ENCODE measurements at places on chromosomes 2 and 18.

DNA sequence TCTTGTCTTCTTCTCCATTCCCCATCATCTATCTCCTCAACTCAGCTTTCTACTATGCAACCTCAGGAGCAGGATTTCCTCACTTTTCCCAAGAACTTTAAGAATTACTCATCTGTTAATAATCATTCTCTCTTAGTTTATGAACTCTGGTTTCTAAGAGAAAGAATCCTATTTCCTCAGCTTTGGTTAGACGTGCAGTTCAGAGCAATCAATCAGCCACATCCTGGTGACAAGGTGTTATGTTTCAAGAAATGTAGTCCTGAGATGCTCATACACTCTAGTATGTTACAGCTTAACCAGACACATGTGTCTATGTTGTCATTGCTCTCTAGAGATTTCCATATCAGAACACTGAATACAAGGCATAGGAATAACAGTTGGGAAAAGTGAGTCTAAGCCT lies 277.9 kb downstream of the MBD2 start:
- no peak for DNase-seq

DNA sequence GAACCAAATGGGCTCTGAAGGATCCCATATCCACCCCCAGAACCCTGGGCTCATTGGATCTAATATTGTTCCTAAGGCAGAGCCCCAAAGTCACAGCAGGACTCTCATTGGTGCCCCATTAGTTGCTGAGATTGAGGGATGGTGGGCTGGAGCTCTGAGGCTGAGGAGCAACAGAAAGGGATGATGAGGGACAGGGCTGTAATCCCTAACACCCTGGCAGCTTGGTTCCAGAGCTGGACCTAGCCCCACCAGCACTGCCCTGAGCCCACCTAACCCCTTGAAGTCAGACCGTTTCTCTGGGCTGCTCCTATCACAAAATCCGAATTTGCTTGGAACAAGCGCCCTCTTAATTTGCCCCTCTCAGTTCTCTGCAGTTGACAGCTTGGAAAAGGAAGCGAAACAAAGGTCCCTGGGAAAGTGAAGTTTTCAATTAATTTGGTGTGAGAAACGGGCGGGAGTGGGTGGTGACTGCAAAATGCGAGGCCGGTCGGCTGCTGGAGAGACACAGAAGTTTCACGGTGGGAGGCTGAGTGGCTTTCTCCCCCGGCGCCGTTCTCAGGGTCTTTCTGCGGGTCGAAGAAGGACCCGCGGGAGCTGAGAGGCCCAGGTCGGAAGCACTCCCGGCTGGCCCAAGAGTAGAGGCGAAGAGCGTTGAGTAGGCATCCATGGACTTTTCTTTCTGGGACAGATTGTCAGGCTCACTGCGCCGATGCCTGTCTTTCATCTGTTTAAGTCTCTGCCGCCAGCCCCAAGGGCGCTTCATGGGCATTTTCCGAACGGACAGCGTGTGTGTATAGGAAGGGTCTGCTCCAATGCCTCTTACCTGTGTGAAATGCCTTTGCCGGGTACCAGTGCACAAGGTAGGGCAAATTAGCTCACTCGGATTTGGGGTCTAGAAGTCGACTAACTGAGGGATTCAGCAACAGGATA lies 927 bp upstream of the HOXD13 start:
- DNase-seq = no peak

- DNase-seq = no peak
These were observed 19.9 kb upstream of the ELAC1 start for GRCh38 chr18:50947899-50948298.

DNA sequence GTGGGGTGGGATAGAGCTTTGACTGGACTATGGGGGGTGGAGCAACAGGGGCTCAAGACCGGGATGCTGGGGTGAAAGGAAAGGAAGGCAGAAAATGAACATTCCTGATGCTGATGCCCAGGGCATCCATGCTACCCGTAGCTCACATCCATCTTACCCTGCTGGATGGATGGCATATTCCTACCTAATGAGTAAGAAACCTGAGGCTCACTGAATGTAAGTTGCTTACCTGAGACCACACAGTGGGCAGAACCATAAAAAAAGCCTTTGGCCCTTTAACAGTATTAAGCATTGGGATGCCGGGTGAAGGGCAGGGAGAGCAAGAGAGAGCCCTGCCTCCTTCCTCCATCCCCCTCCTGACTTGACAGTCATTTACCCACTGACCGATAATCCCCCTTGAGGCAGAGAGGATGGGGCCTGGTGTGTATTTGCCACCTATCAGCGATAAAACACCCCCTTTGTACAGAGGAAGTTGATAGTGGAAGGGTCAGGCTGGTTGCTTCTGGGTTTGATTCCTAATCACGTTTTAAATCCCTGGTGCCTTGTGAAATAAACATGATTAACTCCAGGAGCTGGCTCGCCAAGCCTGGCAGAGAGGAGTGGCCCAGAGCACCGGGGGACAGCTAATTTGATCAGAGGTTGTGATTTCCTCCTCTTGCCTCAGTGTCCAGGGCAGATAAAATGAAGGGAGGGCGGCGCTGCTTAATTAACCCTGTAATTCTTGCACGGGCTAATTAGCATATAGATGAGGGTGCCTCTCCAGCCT lies 105.9 kb upstream of the HS6ST1 start:
- no peak for DNase-seq

DNA sequence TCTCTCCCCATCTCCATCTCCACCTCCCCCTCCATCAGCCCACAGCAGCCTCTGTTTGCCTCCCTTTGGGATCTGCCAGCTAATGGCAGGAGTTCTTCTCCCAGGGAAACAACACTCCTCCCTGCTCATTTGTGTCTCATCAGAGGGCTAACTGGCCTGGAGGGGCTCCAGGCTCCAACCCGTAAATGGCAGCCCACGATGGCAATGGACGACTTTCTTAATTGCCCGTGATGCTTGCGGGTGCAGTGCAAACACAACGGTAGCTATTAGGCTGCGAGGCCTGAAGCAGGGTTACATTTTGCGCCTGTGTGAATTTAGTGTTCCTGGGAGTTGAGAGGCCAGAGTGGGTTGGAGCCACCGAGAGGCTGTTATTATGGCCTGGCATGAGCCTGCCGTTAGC lies 285.1 kb downstream of the TNS1 start:
- DNase-seq = no peak

DNA sequence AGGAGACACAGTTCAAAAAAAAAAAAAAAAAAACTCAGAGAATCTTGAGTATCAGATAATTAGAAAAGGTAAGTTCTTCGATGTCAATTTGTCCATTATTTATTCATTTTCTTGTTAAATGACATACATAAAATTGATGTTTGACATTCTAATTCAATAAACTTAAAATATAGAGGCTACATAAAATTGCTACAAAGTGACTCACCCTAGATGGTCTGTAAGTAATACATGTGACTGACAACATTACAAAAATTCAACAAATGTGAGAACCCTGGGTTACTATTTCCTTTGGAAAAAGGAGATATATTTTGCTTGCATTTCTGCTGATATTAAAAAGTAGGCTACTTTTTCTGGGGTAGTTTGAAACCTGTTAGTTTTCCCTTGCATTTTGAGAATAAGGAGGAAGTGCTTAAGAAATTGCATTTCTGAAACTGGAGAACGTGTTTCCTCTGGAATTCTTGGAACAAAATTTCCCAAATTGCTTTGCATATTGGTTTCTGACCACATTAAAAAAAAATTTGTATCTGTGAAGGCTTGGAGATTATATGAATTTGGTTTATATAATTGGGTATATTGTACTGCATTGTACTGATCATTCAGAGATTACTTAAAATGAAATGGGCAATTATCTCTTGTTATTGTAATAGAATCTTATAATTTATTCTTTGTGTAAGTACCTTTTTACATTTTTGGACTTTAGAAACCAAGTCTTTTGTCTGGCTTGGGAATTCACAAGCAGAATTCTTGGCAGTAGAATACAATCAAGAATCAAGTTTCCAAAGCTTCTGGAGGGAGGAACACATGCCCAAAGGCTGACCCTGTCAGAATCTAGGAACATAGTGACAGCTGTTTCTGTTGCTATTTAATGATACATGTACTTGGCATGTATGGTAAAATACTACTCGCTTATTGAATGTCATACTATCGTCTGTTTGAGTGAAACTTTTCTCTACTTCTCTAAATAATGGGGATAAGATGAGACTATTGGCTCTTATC lies 106.1 kb downstream of the DSEL start:
- no peak for DNase-seq

GRCh38 chr2:109436610-109437225 lies 177.0 kb downstream of the SEPTIN10 start:
- no peak for DNase-seq

GRCh38 chr2:160583813-160584537 lies 90.4 kb upstream of the RBMS1 start:
- DNase-seq = no peak

DNA sequence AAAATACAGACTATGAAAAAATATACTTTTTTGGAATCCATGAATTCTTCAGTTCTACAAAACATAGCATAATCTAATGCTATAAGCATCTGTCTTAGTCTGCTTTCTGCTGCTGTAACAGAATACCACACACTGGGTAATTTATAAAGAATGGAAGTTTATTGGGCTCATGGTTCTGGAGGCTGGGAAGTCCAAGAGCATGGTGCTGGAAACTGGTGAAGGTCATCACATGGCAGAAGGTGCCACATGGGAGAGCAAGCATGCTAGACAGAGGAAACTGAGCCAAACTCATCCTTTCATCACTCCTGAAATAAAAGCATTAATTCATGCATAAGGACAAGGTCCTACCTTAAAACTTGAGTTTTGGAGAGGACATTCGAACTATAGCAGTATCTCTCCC lies 26.6 kb upstream of the NOSTRIN start:
- no peak for DNase-seq

GRCh38 chr2:158205215-158205614 lies 103.5 kb downstream of the UPP2 start:
- DNase-seq = no peak

DNA sequence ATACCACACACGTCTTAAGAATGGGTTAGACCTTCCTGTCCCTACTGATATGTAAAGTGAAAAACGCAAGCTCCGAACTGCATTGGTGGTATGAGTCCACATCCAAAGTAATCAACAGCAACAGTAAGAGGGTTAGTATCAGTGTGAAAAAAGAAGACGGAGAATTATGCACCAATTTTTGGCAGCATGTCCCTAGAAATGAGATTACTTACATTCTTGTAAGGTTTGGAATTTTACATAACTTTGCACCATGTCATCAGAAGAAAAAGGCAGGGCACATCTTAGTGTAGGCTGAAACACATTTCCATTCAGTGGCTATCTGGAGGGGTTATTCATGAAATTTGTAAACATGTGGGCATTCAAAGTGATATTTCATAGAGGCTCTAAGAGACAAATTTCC lies 88.2 kb downstream of the LONRF2 start:
- no peak for DNase-seq

DNA sequence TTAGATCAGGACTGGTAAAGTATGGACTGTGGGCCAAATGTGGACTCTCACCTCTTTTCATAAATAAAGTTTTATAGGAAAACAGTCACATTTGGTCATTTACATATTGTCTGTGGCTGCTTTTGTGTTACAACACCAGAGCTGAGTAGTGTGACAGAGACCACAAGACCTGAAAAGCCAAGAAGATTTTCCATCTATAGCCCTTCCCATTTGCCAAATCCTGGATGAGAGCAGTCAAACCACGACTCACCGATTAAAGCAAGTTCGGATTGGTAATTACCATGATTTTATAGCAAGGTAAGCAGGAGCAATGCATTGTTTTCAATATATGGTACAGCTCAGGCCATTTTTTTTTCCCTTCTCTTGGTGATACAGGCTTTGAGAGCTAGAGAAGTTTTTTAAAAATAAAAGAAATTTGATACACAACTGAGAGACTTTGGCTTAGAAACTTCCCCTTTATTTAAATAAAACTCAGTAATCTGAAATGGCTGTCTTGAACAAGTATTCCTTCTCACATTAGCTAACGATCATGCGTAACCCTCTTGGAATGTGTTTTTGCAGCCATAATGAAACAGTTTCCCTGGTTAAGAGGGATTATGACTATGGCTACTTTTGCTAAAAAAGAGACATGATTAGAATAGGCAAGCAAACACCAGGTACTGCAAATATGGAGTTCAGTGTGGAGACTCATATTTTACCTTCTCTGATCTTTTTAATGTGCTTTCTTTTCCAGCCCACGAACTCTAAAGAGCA lies 9.5 kb upstream of the MALL start:
- DNase-seq = no peak

GRCh38 chr2:161388146-161388779 lies 27.8 kb upstream of the TBR1 start:
- no peak for DNase-seq

- no peak for DNase-seq
These were observed 17.2 kb downstream of the LTBP1 start for GRCh38 chr2:32963941-32964340.

GRCh38 chr2:56244911-56245530 lies 61.2 kb downstream of the CCDC85A start:
- no peak for DNase-seq

DNA sequence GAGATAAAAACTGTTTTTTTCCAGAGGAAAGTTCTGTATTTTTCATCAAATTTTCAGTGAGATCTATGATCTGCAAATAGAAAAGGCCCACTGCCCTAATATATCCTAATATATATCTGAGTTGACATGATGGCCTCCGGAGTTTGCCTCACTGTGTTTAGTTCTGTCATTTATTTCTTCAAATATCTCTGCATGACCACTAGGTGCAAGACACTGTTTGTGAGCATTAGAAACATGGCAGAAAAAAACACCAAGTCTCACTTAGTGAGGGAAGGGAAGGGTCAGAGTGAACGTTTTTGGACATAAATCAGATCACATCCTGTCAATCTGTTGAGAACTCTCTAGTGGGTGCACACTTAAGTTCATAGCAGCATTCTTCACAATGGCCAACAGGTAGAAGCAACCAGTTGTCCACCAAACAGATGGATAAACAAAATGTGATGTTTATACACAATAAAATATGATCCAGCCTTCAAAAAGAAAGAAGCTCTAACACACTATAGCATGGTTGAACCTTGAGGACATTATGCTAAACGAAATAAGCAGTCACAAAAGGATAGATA lies 53.4 kb downstream of the SPIRE1 start:
- no peak for DNase-seq

- DNase-seq = no peak
These were observed 74.5 kb downstream of the TWIST2 start for GRCh38 chr2:238922435-238922834.

GRCh38 chr2:175535631-175536030 lies 354.1 kb upstream of the ATP5MC3 start:
- DNase-seq = no peak

DNA sequence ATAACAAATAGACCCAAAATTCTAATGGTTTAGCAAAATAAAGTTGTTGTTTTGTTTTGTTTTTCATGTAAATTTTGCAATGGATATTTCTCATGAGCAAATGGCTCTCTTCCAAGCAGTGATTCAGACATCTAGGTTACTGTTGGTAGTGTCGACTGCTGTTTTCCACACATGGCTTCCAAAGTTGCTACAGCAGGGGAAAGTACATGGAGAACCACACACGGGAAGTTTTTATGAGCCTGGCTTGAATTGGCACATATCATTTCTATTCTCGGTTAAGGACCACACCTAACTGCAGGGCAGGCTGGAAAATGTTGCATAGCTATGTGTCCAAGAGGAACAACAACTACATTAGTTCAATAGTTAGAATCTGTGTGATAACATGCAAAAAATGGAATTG lies 262.1 kb downstream of the GALNT13 start:
- DNase-seq = no peak

- DNase-seq = no peak
These were observed 264.5 kb upstream of the MEX3C start for GRCh38 chr18:51461956-51462355.

GRCh38 chr18:78136986-78137385 lies 842.6 kb upstream of the SALL3 start:
- no peak for DNase-seq

GRCh38 chr2:9846554-9846953 lies 3.3 kb downstream of the TAF1B start:
- no peak for DNase-seq

- DNase-seq = no peak
These were observed 344.5 kb upstream of the LRATD1 start for GRCh38 chr2:14288016-14288415.

Measured in CD4-positive, alpha-beta T cell treated with Interleukin-21 for 1 hour (primary cell).